Urothelium cell line (cell line): ENCODE measurements at places on chromosomes 4 and X.

DNA sequence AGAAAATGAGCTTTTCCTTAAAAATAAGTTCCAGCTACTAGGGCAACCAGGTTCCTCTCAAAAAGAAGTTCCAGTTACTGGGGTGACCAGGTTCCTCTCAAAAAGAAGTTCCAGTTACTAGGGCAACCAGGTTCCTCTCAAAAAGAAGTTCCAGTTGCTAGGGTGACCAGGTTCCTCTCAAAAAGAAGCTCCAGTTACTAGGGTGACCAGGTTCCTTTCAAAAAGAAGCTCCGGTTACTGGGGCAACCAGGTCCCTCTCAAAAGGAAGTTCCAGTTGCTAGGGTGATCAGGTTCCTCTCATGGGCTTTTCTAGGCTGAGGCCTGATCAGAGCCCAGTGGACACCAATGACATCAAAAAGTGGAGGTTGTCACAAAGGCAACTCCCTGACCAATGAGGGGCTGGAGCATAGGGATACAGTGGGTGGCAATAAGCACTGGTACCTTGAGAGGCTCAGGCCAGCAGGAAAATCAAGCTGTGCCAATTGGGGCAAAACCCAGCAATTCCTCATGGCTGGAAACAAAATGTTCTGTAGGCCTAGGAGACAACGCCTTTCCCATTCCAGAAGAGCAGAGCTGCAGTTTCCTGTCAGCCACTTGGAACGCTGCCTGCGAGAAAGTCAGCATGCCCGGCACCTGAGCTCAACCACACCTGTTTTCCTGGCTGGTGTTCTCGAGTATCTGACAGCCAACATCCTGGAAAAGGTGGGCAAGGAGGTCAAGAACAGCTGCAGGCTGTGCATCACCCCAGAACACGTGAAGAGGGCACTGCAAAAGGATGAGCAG, 12.3 kb upstream of the SYTL5 start:
- no peak for DNase-seq

- DNase-seq: no peak
These were observed 117.5 kb downstream of the TSPAN7 start for GRCh38 chrX:38678821-38679220.

GRCh38 chr4:22496165-22496813, 19.6 kb downstream of the ADGRA3 start:
- no peak for DNase-seq

- DNase-seq: no peak
These were observed 80.9 kb downstream of the POLA1 start for GRCh38 chrX:24774650-24775049.

DNA sequence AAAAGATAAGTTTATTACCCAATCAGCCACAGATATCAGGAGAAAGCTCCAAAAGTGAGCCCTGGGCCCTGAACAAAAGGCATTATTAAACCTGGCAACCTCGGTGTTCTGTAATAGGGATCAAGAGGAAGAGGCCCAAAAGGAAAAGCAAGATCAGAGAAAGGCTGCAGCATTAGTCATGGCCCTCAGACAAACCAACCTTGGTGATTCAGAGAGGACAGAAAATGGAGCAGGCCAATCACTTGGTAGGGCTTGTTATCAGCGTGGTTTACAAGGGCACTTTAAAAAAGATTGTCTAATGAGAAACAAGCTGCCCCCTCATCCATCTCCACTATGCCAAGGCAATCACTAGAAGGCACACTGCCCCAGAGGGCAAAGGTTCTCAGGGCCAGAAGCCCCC, 75.7 kb downstream of the AGTR2 start:
- DNase-seq: no peak

- no peak for DNase-seq
These were observed 508.6 kb downstream of the RAB28 start for GRCh38 chr4:12975511-12975910.

DNA sequence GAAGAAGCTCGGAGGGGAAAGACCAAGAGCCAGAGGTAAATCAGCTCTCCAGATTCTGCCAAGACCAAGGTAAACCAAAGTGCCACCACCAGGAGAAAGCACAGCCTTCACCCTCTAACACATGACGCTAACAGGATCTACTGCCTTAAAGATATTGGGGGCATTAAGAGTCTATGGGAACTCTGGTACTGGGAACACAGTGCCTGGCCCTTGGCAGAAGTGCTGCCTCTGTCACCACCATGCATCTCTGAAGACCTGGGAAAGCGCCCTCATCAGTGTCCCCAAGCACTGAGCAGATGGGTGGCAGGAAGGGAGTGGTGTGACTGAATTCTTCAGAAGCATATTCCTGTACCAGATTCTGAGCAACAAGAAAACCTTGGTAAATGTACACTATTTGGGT, 1.3 kb downstream of the QDPR start:
- DNase-seq: no peak

DNA sequence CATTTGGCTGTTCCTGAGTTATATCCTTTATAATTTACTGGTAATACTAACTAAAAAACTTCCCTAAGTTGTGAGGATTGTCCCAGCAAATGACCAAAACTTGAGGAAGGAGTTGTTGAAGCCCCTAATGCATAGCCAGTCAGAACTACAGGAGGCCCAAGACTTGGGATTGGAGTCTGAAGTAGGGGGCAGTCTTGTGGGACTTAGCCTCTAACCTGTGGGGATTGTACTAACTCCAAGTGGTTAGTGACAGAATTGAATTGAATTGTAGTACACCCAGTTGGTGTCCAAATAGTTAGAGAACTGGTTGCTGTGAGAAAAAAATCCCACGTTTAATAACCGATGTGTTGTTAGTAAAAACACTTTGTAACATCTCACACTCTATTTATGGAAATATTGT, 1506.3 kb downstream of the ADGRL3 start:
- no peak for DNase-seq

DNA sequence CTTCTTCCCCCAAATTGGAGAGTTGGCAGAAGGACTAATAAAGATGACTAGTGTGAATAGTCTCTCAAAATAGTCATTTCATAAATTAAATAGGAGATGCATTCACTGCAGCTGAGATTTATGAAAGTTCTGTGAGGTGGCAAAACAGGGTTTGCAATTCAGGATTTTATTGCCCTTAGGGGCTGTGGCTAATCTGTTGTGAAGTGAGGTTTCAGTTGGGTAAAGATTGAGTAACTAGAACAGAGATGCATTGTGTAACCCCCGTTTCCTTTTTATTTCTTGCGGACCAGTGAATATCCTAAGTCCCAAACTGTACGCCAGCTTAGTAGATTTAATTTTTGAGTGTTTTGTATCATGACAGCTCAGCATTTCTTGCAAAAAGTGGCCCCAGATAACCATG, 16.2 kb upstream of the SCRG1 start:
- no peak for DNase-seq

DNA sequence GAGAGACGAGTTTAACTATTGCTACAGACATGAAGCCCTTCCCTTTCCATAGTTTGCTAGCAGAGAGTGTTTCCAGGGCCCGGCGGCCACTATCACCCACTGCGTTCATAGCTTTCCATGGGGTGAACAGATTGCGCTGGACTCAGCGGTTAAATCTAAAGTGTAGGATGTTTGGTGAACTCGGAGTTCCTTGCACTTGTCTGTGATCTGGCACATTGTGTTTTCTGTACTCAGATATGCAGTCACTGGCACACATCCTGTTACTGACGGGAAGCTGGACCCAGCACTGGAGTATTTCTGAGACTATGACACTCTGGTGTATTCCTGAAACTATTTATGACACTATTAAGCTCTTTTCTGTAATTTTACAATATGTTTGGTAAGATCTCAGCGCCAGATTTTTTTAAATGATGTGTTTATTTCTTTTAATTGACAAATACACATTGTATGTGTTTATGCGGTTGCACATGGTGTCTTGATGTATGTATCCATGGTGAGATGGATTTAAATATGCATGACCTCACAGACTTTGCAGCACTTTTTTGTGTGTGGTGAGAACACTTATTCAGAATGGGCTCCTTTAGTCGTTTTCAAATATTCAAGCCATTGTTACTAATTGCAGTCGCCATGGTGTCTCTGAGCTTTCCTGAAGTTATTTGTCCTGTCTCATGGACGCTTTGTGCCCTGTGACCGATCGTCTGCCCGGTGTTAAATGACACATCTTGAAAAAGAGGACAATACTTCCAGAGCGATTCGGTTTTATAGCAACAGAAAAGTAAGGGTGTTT, 14.1 kb downstream of the CD99 start:
- no peak for DNase-seq

- DNase-seq: no peak
These were observed 32.8 kb downstream of the WNK3 start for GRCh38 chrX:54325077-54325476.

- DNase-seq: no peak
These were observed 69.2 kb upstream of the PNPLA4 start for GRCh38 chrX:7996414-7996813.

- no peak for DNase-seq
These were observed 13.0 kb upstream of the FGF5 start for GRCh38 chr4:80253510-80253909.

- no peak for DNase-seq
These were observed 840.6 kb downstream of the NLGN4X start for GRCh38 chrX:5388087-5388486.

GRCh38 chrX:6448003-6448402, 86.9 kb downstream of the VCX3A start:
- peak; percentile 3 for DNase-seq

DNA sequence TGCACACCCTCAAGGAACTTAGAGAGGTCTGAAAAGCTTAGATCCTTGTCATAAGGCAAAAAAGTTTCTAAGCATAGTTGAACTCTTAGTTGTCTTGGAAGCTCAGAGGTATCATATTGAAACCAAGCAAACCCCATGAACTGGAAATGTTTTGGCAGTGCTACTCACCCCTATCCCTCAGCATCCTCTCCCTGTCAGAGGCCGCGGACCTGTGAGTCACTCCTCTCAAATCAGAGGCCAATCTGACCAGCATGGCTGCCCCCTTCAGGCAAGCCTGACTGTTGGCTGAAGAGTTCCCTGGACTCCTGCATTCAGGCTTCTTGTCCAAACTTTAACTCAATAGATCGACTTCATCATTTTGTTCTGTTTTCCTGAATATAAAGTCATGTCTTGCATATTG, 69.4 kb downstream of the KCNIP4 start:
- no peak for DNase-seq
